Fibroblast of skin of right quadriceps (primary cell): ENCODE measurements at places on chromosomes 2 and 18.

GRCh38 chr18:41532344-41533086 is 422.5 kb upstream of the PIK3C3 start:
- no peak for DNase-seq

DNA sequence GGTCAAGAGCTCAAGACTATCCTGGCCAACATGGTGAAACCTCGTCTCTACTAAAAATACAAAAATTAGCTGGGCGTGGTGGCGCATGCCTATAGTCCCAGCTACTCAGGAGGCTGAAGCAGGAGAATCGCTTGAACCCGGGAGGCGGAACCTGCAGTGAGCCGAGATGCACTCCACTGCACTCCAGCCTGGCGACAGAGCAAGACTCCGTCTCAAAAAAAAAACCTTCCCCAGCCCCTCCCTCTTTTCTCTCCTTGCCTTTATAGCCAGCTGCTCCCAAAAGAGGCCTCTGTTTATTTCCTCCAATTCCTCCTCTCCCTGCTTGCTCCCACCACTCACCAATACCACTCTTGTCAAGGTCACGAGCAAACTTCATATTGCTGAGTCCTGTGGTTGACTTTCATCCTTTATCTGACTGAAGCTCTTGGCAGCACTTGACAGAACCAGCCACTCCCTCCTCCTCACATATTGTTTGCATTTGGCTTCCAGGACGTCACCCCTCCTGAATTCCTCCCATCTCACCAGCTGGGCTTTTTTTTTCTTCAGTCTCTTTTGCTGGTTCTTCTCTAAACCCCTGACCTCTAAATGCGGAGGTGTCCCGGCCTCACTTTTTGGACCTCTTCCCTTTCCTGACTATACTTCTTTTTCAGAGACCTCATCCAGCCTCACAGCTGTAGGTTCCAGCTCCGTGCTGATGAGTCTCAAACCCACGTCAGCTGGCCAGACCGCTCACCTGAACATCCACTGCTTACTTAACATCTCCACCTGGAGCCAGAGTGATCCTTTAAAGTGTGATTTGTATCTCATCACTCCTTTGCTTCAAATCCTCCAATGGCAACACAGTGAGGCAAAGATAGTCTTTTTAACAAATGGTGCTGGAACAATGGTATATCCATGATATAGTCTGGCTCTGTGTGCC is 84.6 kb upstream of the CAB39 start:
- DNase-seq, result peak; percentile 63

- DNase-seq, result no peak
These were observed 60.8 kb downstream of the MYO3B start for GRCh38 chr2:170238776-170239175.

DNA sequence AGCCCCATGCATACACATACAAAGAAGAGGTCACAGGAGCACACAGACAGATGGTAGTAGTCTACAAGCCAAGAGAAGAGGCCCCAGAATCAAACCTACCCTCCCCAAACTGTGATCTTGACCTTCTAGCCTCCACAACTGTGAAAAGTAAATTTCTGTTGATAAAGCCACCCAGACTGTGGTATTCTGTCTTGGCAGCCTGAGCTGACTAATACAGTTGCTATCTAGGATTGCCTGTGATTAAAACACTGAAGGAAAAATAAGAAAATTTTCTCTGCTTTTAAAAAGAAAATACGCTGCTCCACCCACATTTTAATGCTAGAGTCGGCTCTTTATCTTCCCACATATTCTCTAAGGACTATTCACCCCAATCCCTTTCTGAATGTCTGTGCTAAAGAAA is 143.7 kb upstream of the TMEM200C start:
- peak; percentile 10 for DNase-seq

- no peak for DNase-seq
These were observed 203.5 kb downstream of the SEPTIN10 start for GRCh38 chr2:109410039-109410815.

DNA sequence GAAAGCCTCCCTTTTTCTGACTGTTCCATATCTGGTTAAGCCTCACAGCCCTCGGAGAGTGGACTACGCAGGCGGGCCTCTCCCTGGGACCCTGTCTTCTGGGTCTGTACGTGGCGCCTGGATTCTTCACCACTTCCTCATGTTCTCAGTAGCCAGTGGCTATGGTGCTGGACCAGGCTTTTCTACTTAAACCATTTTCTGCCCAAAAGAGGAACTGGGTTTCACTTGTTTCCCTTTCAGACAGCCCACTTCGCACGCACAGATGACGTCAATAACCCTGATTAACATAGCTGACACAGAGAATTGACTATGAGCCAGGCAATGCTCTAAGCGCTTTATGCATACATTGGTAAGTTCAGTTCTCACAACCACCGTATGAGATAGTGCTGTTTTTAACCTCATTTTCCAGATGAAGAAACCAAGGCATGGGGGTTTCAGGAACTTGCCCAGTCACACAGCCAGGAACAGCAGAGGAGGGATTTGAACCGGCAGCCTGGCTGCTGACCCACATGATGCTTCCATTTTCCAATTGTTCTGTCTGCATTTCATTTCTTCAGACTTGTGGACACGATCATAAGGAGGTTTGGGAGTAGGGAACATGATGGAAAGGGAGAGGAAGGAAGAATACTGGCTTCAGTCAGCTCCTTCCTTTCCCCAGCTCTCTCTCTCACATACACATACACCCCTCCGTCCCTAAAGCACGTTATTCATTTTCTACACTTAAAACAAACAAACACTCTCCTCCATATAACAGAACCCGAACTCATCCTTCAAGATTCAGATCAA is 41.7 kb downstream of the MYOM1 start:
- no peak for DNase-seq

GRCh38 chr2:169260846-169261642 is 101.3 kb downstream of the LRP2 start:
- no peak for DNase-seq

- DNase-seq, result peak; percentile 41
These were observed 7.8 kb upstream of the OR6B3 start for GRCh38 chr2:240060977-240061591.

- DNase-seq, result peak; percentile 67
These were observed 63.0 kb downstream of the REEP1 start for GRCh38 chr2:86274265-86274917.

DNA sequence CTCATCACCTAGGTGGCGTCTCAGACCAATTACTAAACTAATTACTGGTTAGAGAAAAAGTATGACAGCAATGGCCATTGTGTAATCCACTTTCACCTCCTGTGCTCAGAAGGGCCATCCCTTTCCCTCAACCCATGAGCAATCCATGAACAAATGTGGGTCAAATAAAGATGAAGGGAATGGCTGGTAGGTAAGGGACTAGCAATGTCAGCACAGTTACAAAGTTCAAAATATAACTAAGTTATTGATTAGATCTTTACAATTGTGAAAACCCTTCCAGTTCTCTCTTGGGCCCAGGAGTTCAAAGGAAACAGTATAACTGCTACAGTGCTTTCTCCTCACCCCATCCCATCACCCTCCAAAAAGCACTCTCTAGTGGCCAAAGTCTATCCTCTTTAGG is 98.3 kb downstream of the DTNA start:
- no peak for DNase-seq

GRCh38 chr2:18722101-18722500 is 132.7 kb upstream of the NT5C1B start:
- DNase-seq, result no peak

GRCh38 chr2:9228088-9228751 is 21.6 kb downstream of the ASAP2 start:
- peak; percentile 79 for DNase-seq

DNA sequence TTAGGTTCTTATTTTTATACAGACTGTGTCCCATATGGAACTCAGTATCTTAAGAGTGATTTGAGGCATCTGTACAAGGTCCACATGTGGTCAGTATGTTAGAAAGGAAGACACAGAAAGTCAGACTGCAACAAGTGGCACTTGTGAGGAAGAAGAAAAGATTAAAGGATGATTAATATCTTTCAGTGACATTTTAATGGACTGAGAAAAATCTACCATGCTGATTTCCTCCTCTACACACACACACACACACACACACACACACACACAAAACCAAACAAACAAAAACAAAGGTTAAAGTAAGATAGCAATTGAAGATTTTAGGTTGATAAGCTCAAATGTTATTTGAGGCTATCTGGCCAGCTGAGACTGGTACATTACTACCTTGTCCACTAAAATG is 94.5 kb upstream of the CHRNA1 start:
- no peak for DNase-seq

DNA sequence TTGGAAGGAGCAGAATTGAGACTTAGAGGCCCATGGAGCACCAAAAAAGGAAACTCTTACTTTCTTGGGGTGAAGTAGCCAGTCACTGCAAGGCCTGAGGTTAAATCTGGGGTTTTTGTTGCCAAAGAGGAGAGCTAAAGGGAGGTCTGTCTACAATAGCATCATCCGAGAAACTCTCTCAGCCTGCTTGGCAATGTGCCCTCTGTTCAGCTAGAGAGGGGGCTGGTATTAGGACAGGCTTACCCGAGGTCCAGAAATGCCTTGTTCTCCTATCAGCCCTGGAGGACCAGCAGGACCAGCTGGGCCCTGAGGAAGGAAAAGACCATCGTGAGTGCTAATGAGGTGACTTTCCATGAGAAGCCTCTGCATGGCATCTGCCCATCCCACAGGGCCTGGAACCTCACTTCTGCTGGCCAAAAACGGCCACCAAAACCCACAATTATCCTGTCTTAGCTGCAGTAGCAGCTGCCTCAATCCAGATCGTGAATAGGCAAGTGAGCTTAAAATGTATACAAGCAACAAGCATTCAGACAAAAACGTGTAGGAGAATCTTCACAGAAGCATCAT is 61.6 kb downstream of the COL6A3 start:
- DNase-seq, result no peak

DNA sequence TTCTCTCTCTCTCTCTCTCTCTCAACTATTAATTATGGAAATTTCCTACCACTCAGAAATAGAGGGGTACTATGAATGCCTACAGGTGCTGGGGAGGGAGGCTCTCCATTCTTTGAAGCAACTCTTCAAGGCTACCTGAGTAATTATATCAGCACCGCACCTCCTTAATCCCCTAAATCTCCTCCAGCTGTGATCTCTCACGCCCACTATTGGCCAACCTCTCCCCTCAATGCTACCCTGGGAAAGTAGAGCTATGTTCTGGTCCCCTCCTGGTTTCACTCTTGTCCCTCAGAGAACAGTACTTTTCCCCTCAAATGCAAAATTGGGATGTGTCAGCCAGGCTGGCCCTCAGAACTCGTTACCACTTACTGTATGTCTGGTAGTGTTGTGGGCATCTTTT is 1.6 kb downstream of the MOCOS start:
- no peak for DNase-seq

DNA sequence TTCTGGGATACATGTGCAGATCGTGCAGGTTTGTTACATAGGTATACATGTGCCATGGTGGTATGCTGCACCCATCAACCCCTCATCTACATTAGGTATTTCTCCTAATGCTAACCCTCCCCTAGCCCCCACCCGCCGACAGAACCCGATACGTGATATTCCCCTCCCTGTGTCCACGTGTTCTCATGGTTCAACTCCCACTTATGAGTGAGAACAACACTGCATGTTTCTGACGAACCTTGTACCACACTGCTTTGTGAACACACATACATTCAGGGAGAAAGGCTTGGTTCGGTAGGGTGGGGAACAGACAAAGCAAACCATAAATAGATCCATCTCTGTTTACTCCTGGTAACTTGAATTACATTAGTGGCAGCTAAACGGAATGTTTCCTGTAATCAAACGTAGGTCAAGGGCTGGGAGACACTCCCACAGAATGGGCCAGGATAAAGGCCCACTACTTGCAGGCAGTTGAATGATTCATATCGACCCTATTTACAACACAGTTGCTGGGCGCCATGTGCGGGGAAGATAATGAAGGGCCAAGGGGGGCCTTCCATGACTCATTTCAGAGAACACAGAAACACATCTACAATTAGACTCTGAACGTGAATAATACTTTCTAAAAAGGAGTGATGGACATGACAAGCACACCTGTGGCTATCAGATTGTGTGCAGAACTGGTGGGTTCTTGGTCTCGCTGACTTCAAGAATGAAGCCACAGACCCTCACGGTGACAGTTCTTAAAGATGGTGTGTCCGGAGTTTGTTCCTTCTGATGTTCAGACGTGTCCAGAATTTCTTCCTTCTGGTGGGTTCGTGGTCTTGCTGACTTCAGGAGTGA is 56.8 kb upstream of the KIDINS220 start:
- DNase-seq, result no peak

DNA sequence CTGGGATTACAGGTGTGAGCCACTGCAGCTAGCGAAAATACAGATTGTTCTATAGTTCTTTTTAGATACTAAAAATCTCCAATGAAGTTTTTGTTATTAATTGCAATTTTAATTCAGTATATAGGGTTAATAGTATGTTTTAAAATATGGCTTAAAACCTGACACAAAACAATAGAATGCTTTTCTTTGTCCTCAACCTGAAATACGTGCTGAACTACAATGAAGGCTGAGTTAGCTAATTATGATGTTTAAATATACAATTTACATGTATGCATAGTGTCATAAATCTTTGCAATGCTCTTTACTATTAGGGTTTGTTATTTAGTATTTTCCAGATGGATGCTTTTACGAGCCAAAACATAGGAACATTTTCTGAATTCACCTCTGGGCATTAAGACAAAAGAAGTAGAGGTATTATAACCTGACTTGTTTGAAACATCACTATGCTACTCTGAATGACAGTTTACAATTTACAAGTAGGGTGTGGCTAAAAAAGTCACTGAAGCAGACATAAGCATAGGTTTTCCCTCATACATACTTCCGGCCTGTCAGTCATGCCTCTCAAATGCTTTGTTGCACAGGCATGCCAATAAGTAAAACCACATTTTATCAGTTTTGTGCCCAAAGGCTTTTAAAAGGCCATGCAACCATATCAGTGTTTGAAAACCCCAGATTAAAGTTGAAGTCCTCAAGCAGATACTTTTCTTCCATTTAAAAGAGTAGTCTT is 168.3 kb downstream of the OTX1 start:
- no peak for DNase-seq

GRCh38 chr2:69060938-69061501 is 48.0 kb downstream of the ANTXR1 start:
- DNase-seq, result no peak

- DNase-seq, result no peak
These were observed 199.3 kb upstream of the MYT1L start for GRCh38 chr2:2530334-2530733.

- DNase-seq, result peak; percentile 13
These were observed 181.1 kb downstream of the NEDD4L start for GRCh38 chr18:58225101-58225500.

- DNase-seq, result peak; percentile 67
These were observed 117.4 kb upstream of the CWC22 start for GRCh38 chr2:180124273-180125139.
